ENCODE measurements at places on chromosomes 4 and X.

- DNase-seq, result no peak
Observed at GRCh38 chrX:121307449-121307848, 260.0 kb downstream of the GLUD2 start.

- no peak for DNase-seq
Observed at GRCh38 chr4:112270640-112271421, 14.9 kb downstream of the TIFA start.

DNA sequence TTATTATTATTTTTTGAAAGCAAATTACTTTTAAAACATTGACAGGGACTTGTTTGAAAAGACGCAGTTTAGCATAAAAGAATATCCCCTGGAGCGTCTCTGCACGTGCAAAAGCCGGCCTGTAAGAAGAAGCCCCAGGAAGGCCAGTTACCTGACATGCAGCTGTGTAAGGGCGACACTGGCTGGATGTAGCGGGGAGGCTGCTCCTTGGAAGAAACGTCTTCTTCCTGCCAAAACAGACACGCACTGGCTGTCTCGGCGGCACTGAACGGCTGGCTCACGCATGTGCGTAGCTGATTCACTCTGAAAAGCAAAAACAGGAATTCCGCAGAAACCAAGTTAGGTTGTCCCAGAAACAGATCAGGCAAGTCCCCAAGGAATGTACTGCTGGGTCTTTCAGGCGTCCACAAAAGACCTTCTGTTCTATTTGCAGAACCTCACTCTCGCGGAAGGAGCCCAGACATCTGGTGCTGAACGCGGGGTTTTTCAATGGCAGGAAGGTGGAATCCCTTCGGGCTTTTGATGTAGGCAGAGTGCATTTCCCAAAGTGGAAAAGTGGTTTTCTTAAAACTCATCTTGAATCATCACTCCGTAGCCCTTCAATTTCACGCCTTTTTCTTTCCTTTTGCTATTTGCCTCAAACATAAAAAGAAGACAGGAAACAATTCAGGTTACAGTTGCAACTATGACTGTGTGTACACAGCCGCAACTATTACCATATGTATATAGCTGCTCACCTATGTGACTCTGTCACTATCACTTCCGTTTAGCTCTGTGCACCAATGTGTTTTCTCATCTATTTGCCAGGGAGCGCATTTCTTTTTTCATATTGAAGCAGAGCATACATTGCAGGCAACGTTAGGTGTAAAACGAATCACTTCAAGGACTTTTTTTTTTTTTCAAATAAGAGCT, 38.1 kb upstream of the ARSH start:
- no peak for DNase-seq

GRCh38 chr4:98794565-98795205, 134.2 kb downstream of the EIF4E start:
- DNase-seq, result no peak

DNA sequence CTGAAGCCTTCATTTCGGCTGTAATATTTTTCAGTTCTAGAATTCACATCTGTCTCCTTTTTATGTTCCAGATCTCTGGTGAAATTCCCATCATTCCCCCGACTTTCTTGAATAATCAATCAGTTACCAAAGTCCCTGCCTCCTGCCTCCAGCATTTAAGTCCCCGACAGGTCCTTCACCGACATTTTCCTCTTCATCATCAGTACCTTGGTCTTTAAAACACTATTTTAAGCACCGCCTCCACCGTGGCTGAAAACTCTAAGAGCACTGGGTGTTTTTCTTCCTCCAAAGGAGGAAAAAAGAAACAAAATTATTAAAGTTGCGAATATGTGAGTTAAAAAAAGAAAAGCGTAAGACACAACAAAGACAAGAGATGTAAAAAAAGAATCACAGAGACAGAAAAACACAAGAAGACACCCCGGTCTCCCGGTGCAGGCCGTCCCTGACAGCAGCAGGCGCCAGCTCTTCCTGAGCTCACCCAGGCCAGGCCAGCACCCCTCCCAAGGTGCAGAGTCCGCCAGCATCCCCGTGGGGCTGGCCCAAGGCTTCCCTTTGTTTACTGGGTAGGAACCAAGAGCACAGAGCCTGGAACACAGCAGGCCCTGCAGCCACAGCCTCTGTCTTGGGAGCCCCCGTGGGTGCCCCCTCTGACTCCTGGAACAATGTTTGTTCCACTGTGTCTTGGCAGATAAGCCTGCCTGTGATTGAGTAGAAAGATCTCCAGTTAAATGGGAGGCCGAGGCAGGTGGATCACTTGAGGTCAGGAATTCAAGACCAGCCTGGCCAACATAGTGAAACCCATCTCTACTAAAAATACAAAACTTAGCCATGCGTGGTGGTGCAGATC, 49.3 kb upstream of the CPLX1 start:
- DNase-seq, result no peak

- no peak for DNase-seq
Observed at GRCh38 chr4:98480535-98480934, 177.9 kb downstream of the TSPAN5 start.

DNA sequence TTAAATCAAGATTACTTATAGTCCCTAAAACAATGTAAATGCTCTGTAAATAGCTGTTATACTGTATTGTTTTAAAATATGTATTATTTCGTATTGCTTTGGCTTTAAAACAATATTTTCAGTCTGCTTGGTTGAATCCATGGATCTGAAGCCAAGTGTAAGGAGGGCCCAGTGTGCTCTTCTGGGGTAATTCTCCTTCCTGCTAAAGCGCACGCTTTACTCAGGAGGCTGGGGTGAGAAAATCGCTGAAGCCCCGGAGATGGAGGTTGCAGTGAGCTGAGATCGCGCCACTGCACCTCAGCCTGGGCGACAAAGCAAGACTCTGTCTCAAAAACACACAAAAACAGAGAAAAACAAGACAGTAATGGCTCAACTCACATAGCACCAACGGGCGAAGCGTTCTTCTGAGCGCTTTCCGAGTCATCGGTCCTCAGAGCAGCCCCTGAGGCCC, 391 bp upstream of the IDUA start:
- DNase-seq, result no peak

DNA sequence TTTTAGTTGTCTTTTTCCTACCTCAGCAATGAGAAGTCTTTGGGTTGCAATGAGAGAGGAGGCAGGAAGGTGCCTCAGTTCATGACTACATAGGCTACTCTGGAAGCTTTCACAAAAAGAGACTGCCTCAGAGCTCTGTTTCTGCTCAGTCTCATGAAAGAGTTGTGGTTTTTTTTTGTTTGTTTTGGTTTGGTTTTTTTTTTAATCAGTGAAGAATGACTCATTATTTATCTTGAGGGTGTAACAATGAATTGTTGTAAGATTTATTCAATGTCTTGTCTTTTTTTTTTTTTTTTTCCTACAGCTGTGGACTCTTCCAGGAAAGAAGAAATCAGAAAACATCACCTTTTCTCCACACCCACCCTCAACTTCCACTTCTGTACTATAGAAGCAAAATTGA, 67.5 kb upstream of the CXCL13 start:
- DNase-seq, result no peak

- no peak for DNase-seq
Observed at GRCh38 chr4:82172186-82172585, 201.6 kb downstream of the HNRNPD start.

DNA sequence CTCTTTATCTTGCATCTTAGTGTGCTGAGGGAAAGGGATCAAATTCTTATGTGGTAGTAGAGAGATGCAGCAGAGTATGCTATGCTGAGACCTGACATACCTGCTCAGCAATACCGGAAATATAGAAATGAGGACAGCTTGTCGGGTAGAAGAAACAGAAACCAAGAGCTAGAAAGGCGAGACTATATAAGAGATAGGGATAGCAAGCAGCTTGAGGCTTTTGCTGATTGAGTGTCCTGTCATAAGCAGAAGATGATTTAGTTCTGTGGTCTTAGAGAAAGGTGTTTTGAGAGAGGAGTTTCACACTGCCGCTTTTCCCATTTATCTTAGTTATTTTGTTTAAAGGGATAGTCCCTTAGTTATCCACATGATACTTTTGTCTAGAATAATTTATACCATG, 31.7 kb downstream of the USP9X start:
- DNase-seq, result no peak

- DNase-seq, result no peak
Observed at GRCh38 chr4:36394352-36394903, 113.0 kb downstream of the DTHD1 start.

DNA sequence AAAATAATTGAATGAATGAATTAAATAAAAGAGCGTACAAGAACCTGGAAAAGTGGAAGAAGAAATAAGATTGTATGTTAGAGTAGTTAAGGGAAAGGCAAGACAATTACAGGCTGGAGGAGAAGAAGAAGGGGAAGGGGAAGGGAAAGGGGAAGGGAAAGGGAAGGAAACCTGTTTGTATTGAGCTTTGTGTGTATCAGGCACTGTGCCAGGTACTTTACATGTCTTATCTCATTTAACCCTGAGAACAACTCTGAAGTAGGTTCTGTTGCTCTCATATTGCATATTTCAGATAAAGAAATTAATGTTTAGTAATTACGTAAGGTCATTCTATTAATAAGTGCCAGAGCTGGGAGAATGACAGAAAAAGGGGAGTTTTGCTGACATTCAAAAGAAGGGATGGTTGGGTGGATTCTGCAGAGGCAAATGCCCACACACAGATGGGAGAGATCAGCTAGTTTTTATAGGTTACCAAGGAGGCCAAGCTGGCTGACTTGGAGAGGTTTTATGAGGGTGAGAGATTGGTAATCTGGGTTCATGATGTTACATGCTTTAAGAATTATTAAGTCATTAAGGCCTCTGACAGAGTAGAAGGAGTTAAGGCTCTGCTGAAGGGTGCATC, 92.3 kb upstream of the LCORL start:
- no peak for DNase-seq

DNA sequence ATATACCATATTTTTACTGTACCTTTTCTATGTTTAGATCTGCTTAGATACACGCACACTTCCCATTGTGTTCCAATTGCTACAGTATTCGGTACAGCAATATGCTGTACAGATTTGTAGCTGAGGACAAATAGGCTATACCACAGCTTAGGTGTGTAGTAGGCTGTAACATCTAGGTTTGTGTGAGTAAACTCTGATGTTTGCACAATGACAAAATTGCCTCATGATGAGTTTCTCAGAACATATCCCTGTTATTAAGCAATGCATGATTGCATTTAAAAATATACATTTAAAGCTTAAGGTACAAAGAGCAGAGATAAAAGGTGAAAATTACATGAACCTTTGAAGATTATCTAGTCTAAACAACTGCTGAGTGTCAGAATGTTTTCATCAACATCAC, 181.7 kb downstream of the ADGRA3 start:
- DNase-seq, result no peak

GRCh38 chr4:81096566-81096965, 66.1 kb downstream of the BMP3 start:
- no peak for DNase-seq

- DNase-seq, result no peak
Observed at GRCh38 chr4:55435141-55435841, 39.5 kb downstream of the TMEM165 start.

- no peak for DNase-seq
Observed at GRCh38 chrX:28787206-28787605, 200.0 kb downstream of the IL1RAPL1 start.

- DNase-seq, result no peak
Observed at GRCh38 chr4:108359986-108360681, 191.4 kb upstream of the LEF1 start.

- no peak for DNase-seq
Observed at GRCh38 chr4:183011213-183011907, 87.7 kb upstream of the WWC2 start.

DNA sequence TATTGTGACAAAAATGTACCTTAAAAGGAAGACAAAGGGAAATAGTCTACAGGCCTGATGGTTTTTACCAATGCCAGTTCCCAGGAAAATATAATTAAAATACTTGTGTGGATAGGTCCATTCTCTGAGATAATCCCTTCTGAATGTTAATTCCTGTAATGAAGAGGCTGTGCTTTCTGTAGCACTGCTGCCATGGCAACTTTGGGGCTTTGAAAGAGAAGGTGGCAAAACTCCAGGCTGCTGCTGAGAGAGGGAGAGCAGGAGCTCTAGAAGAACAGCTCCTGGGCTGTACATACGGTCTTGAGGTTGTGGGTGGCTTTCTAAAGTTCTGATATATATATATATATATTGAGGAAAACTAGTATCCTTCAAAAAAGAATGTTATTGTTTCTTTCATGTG, 125.4 kb downstream of the PDLIM5 start:
- no peak for DNase-seq

DNA sequence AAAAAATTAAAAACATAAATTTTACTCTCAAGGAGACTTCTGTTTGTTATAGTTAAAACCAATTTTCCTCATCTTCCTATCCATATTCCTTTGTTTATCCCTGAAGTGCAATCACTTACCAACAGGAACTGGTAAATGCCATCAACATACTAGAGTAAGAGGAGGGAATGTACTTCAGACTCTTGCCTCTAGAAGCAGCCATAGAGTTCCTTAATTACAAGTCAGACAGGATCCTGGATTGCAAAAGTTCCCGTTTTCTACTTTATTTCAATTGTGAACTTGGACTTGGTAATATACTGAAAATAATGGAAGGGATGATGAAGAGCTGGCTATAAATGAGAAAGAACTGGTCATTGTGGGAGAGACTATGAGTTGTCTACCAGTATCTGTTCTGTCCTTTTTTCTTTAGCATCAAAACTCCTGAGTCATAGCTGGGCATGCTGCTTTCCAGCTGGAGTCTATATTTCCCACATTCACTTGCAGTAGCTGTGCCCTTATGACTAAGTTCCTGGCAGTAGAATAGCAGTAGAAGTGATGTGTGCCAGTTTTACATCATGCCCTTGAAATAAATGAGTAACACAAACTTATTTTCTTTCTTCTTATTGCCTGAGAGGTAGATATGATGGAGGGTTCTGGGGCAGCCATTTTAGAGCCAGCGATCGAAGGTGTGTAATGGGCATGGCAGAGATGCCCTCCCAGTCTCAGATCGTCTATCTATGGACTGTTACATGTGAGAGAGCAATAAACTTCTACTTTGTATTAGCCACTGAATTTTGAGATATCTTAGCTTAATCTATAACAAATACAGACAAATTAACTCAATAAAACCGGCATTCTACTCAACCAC, 26.8 kb upstream of the SPARCL1 start:
- DNase-seq, result no peak

DNA sequence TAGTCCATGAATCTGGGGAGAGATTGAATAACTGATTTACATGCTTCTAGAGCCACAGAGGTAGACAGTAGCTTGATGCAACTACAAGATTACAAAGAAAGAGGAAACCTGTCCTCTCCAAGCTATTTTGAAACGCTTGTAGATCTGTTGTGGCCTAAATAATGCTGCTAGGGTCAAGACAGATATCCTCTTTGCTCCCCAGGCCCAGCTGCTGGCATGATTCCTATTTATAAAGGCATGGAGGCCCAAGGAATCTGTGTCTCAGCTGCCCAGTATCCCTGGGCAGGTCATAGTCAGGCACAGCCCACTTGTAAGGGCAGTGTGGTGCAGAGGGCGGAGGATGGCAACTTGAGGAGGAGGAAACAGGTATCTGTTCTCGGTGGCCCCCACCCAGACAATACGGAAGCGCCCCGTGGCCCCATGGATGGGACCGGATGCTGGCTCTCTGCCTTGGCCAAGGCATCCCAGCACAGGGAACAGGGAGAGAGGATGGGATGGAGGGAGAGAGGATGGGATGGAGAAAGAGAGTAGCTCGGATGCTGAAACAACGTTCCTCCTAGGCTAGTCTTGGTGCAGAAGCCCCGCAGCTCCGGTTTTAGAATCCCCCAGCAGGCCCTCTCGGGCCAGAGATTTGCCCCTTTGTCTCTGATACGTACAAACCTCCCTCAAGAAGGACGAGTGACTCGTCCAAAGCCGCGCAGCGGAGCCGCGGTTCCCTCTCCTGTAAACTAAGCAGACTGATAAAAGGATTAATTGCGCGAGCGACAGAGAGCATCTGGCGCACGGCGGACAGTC, 767 bp upstream of the SMIM20 start:
- peak; percentile 14 for DNase-seq

GRCh38 chr4:95360256-95360903, 188.4 kb downstream of the UNC5C start:
- no peak for DNase-seq

All from HEK293T (cell line).